NCI-H748 treated with DMSO at 0.1 percent for 48 hours (cell line): ENCODE measurements at places on chromosomes 1 and 21.

- DNase-seq, result no peak
Observed at GRCh38 chr1:190001187-190001586, 476.5 kb downstream of the BRINP3 start.

DNA sequence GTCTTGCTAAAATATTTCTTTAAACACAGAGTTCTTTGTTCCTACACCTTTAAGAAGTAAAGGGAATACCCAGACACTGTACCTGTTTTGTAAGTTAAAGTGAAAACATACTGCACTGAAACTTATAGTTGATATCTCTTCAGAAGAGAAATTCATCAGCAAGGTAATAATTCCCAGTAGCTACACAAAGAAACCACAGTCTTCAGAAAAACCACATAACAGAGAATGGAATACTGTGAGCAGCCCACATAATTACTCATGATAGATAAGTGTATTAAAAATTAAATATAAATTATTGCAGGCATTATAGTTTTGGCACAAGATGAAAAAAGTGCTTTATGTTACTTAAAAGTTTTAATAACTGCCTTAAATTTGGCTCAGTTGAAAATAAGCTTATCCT, 276.6 kb downstream of the SETD4 start:
- no peak for DNase-seq

- no peak for DNase-seq
Observed at GRCh38 chr21:45768011-45768739, 124.7 kb downstream of the PCBP3 start.

DNA sequence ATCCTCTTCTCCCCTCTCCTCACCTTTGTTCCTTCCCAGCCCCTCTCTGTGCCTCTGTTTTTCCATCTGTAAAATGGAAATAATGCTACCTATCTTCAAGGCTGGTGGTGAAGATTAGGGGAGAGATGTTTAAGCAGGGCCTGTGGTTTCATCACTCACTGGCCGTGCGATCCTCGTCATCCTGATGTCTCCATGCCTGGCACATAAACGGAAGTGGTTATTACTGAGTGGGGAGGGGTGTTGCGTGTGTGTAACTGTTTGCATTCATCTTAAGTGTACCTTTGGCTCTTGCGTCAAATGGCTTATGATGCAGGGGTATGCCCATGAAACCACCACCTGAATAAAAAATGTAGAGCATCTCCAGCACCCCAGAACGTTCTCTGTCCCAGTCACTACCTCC, 17.2 kb upstream of the C1QA start:
- no peak for DNase-seq

GRCh38 chr21:38420140-38420539, 78.1 kb downstream of the ERG start:
- DNase-seq, result no peak
